ENCODE measurements at places on chromosomes 1 and 21.
A peak's percentile ranks its signal among the peaks of the same experiment; 100 is the strongest.

GRCh38 chr1:70887936-70888335 is 159.7 kb downstream of the PTGER3 start:
- DNase-seq = no peak

GRCh38 chr1:11314959-11315358 is 42.0 kb downstream of the UBIAD1 start:
- DNase-seq = no peak

DNA sequence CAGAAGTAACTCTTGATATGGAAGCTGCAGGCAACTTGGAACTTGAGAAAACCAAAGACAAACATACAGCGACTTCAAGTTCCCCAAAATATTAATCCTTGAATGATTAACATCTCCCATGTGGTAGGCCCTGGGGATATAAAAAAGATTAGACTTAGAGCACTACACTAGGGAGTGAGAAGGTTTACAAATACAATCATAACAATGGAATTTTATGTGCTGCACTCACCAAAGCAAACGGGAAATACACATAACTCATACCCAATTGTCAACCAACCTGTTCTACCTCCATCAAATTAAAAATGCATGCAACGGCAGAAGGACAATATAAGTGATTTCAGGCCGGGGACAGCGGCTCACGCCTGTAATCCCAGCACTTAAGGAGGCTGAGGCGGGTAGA is 3.7 kb downstream of the SMYD3 start:
- DNase-seq = no peak

- no peak for DNase-seq
These were observed 67.6 kb downstream of the MAB21L3 start for GRCh38 chr1:116178837-116179236.

DNA sequence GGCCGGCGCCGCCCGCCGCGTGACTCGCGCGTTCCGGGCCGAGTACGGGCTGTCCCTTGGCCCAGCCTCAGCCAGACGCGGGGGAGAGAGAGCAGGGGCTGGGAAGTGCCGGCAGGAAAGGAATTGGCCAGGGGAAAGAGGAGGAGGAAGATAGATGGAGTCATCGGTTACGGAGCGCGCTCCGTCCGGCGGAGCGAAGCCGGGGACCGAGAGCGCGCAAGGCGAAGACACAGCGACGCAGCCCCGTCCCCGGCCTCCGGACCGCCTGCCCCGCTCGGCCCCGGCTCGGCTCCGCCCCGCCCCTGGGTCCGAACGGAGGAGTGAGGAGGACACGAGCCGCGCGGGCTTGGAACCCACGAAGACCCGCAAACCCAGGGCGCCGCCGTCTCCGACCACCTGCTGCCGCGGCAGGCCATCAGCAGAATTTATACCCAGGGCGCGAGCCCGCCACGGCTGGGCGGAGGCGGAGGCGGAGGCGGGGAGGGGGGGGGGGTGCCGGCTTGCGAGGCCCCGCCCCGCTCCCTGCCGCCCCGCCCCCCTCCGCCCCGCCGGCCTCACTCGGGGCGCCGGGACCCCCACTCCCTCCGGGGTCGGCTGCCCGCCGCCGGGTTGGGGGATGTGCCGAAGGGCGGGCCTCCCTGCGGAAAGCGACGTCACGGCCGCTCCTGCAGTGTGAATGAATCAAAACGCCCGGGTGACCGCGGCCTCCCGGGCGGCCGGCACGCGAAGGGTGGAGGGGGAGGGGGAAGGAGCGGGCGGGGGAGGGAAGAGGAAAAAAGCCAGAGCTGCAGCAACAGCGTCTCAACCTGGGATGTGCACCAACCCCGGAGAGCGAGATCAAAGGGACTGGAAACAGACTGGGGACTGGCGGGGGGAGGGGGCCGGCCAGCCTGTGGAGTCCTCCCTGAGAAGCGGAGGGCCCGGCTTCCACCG is at the start of gene LHX4:
LHX4 (plus strand) TSS at position 782 of the 933 bp plus-strand sequence. CDS start 266 bp downstream, outside the sequence.
- DNase-seq = no peak

DNA sequence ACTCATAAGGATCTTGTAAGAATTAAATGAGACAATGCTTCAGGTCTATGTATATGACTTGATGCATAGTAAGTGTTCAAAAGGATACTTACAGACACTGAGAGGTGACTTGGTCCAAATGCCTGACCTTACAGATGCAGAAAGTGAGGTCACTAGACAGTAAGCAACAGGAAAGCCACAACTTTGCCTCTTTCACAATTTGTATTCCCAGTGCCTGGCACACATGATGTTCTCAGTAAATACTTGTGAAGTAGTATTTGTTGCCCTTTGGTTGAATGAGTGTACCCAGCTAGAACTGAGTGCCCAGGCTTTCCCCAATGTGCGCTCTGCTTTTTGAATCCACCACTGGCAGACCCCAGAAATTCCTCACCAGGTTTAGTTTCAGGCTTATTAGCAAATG is 105.1 kb downstream of the BEND5 start:
- no peak for DNase-seq

GRCh38 chr1:187032982-187033692 is 204.4 kb downstream of the PLA2G4A start:
- no peak for DNase-seq

DNA sequence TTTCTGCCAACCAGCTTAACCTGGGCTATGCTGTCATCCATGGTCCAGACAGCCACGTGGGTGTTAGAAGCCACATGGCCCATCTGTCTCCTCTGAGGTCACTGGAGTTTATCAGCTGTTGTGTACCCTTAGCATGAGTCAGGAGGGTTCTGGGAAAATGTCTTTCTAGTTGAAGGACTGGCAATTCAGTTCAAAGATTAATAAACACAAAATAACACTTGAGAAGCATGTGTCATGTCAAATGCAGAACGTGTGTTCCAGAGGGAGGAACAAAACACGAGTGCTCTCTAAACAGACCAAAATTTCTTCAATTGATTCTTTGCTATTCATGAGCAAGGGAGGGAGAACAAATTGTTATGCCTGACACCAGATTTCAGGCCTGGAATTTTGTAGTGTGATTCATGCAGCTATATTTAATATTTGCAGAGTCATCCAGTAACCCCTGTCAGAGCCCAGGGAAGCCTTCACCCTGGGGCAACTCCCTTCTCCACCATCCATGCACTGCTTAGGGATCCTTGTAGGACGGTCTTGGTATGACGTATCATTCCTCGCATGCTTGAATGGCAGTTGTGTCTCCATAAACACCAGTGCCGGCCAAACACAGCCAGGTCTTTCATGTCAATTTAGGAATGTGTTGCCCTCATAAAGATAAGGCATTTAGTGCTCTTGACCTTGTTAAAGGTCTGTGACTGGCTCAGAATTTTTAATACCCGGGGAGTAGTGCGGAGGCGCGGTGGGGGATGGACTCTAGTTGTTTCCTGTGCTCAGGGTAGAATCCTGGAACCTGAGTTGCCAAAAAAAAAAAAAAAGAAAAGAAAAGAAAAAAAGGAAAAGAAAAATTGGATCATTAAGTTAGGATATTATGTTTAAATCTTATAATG is 27.7 kb upstream of the DYRK1A start:
- no peak for DNase-seq

DNA sequence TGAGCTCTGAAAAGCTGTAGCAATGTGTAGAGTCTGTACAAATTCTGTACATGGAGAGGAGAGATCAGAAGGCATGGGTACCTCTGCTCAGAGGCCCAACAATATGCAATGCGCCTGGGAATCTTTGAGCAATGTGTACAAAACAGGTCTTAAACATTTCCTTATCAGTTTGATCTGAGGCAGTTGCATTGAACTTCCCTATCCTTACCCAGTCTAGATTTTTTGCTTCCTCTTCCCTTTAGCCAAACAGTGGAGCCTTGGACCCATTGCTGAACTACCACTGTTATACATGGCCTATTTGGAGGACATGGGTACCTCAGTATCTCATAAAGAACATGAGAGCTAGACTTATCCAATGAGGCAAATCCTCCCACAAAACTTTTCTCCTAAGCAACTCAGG is 12.6 kb upstream of the MNDA start:
- no peak for DNase-seq

- DNase-seq = no peak
These were observed 5.7 kb downstream of the KCNN3 start for GRCh38 chr1:154864189-154864975.

- DNase-seq = no peak
These were observed 1.3 kb downstream of the KDM5B start for GRCh38 chr1:202806845-202807450.

DNA sequence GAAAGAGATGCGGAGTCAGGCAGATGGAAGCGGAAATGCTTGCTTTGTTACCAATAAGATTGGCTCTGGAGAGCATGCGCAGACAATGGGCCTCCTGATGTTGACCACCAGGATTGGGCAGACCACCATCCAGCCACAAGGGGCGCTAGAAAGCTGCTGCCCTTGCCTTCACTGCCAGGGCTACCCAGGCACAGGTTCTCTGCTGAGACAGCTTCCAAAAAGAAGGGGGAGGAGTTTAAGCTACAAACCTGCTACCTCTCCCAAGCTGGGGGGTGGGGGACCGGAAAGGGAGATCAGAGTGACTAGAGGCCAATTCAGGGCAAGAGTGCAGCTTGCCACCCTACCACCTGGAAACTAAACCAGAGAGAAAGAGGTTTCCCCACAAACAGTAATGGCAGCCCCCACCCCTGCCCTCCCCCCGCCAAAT is 369.7 kb downstream of the RRAGC start:
- DNase-seq = peak; percentile 62

- no peak for DNase-seq
These were observed at the start of gene THEM5 for GRCh38 chr1:151853411-151853943. Gene THEM5, minus strand, starts transcription at chr1:151853712. Its CDS starts 147 bp downstream, at chr1:151853565.

GRCh38 chr1:116853680-116854402 is 55.9 kb upstream of the PTGFRN start:
- DNase-seq = no peak

DNA sequence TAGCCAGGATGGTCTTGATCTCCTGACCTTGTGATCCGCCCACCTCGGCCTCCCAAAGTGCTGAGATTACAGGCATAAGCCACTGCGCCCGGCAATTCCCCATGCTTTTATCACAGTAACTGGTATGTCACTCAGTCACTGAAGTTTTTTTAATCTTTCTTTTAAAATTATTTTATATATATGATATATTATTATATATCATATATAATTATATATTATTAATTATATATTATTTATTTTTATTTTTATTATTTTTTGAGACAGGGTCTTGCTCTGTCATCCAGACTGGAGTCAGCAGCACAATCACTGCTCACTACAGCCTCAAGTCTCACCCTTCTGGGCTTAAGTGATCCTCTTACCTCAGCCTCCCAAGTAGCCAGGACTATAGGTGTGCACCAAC is 18.3 kb downstream of the RC3H1 start:
- DNase-seq = no peak

GRCh38 chr1:205568469-205569361 is 63.1 kb downstream of the ELK4 start:
- no peak for DNase-seq

GRCh38 chr1:221829327-221830015 is 87.6 kb upstream of the DUSP10 start:
- DNase-seq = peak; percentile 29

DNA sequence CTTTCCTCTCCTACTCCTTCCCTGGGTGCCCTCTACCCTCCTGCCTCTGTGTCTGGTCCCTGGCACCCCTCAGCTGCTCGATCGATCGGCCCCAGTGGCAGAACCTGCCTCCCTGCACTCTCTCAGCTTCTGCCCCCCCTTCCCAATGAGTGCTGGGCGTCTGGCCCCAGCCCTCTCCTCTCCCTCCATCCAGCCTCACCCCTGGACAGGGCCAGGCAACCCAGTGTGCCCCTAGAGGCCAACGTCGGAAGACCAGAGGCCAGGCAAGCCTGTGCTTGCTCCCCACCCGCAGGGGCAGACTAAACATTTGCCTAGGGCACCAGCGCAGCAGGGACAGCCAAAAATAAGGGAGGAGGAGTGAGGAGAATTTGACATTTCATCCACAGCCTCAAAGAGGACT is 43.5 kb downstream of the LGR6 start:
- DNase-seq = no peak
